Stimulated activated CD8-positive, alpha-beta memory T cell treated with anti-CD3 and anti-CD28 coated beads, Interleukin-12 subunit alpha, Interleukin-12 subunit beta, amount 100 ng/mL, for 4 hours (primary cell): ENCODE measurements at places on chromosomes 12 and 14.

DNA sequence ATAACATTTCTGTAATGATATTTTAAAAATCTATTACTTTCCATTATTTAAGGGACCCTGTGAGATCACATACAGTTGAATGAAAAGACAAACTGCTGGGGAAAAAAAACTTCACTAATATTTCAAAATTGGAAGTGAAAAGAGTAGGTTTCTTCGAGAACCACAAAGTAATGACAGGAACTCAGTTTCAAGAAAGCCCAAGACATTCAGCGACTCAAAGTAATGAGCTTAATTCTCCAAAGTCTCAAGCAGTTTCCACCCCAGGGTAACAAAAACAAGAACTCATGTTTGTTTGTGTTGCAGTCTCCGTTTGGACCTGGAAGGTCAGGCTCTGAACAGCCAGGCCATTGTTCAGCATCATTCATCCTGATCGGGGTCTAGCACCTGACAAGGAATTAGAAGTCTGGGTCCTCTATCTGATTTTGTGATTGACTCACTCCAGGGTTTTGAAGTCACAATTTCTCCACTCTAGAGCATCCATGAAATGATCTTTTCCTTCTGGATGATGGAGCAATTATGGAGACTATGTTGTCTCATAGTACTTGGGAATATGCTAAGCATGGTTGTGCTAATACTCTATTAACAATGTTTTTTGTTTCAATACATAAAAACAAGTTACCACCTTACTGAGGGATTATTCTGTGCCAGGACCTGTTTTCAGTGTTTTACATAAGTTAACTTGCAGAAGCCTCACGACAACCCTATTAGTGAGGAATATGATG is 126.9 kb downstream of the SLC25A21 start:
- no peak for DNase-seq

GRCh38 chr14:21039585-21040369 is 2.4 kb upstream of the RNASE7 start:
- no peak for DNase-seq

- no peak for DNase-seq
These were observed 32.2 kb upstream of the KTN1 start for GRCh38 chr14:55547650-55548315.

DNA sequence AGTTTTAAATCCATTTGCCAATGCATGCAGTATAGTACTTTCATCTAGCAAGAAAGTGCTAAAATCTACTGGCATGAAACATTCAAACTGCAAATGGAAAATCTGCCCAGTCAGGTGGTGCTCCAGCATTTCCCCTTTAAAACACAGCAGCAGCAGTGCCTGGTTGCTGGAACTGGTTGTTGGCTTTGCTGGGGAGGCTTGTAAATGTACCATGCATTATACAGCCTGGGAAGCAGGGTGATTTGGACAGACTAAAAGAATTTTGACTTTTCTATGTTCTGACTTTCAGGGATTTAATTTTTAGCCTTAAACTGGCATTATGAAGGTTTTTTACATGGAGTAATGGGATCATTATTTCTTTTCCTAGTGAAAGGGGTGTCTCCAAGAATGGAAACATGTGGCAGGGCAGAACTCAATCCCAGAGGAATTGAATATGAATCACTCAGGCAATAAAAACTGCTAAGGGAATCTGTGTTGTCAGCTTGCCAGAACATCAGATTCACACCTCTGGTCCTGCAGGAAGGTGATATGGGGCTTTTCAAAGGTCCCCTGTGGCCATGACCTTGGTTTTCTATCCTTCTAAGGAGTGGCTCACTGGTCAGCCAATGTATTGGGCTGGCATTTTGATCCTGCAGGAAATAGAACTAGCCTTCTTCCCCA is 9.0 kb upstream of the PAX9 start:
- DNase-seq = no peak

DNA sequence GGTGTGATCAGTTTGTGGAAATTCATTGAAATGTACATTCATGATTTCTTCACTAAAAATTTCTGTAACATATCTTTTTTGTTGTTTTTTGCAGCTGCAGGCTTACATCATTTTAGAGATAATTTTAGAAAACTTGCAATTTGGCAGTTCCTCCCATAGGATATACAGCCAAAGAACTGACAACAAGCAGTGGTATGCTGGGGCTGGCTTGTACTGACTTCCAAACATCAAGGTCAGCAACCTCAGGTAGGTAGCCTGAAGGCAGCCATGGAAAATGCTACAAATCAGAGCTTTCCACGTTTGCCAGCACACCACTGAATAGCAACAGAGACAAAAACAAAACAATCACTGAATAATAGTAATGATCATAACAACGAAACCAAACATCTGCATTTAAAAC is 21.2 kb downstream of the TRIM9 start:
- no peak for DNase-seq

DNA sequence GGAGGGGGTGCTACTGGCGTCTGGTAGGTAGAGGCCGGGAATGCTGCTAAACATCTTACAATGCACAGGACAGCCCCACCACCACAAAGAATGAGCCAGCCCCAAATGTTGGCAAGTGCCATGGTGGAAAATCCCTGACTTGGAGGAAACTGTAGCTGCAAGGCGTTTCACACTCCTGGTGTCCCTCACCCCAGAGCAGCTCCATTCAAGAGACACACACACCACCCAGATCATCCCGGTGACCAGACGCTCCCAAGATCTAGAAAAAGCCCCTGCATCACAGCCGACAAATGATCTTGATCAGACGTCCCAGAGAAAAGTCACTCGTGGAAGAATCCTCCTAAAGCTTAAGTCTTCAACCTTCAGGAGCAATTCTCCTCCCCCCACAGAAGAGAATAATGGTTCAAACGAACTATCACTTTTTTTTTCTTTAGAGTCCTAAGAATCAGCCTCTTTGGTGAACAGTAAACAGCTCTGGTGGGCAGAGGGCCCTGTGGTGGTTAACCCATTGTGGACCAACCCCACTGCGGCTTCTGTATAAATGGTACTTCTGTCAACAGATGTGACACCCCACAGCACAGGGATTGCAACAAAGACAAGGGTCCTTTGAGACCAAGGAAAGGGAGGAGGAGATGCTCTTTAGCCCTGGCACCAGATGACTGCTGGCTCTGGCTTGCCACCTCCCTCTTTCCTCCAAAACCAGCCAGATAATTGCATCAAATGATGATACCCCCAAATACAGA is 2.7 kb downstream of the GLTP start:
- no peak for DNase-seq

DNA sequence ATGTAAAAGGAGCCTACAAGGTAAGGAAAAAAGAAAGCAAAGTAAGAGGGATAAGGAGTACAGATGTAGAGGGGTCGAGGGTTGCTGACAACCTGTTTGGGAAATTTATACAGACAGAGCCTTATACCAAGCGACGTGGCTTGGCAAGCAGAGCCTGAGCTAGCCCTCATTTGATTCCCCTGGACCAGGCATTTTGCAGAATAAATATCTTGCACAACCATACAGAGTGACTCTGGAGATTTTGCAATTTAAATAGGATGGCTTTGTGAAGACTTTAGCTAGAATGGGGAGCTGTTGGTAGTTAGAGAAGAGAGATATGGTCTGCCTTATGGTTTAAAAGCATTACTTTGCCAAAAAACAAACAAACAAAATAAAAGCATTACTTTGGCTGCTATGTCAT is 11.1 kb upstream of the ANO6 start:
- no peak for DNase-seq

- DNase-seq = no peak
These were observed 2.9 kb upstream of the HOXC12 start for GRCh38 chr12:53951577-53952334.

GRCh38 chr14:104968153-104968527 is 10.0 kb downstream of the AHNAK2 start:
- no peak for DNase-seq

DNA sequence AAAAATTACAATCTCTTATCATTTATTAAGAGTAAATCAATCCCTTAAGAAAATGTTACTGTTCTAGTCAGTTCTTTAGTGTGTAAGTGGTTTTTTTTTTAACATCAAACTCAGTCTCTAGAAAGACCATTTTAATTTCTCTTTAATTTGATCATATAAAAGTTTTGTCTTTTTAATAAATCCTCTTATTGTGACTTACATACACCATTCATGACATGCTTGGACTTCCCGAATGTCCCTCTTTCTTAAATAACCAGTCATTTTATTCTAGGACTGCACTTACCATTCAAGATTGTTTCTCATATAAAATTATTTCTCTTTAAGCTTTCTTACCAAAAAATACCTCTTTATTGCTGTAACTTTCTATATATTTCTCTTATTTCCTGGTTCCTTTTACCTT is 60.8 kb upstream of the EVL start:
- no peak for DNase-seq

DNA sequence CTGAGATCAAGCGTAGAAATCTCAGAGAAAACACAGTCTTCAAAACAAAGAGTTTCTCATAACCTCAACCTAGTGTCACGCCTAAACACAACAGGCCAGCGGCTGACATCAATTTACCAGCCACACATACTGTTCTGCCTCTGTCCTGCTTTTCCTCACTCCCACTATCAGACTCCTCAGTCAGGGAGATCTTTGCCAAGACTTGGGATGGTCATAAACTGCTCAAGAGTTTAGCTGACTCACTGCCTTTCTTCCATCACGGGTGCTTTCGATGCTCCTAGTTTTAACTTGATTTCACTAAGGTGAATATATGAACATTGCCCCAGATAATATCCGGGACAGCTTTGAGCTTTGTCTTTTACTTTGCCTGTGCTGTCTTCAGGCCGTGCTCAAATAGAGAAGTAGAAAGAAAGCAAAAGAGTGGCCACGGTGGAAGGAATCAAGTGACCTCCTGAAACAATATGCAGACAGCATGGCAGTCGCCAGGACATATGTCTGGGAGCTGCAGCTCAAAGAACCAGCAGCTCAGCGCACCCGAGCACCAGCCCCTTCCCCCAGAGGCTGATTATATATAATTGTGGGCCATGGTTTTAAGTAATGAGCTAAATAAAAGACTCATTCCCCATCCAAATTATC is 12.1 kb downstream of the MDM1 start:
- DNase-seq = no peak

DNA sequence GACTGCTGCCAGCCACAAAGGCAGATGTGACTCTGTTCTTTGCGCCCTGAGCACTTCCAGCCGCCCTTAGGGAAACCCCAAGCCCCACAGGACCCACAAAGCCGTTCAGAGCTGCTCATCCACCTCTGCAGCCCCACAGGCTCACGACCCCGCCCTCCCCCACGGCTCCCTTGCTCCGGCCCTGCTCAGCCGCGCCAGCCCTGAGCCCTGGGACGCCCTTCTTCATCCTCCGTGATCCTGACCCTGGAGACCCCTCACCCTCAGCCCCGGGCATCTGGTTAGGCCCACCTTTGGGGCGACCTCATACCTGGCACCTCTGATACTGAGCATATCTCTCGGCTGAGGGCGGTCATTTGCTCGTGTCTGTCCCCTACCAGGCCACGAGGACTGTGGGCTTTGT is 125.8 kb upstream of the EVL start:
- no peak for DNase-seq

DNA sequence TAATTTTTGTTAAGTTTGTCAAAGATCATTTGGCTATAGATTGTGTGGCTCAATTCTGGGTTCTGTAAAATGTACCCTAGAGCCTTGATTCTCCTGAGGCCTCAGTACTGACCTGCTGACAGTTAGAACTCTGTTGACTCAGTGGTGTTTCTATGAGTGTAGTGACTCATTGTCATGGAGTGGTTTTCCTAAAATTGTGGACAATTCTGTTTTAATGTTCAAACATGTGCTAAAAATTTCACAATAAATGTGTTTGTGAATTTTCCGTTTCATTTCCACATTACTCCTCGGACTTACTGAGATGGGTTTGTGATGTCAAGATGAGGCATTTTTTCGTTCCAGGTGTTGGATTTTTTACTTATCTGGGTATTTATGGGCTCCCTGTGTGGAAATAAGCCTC is 695.9 kb downstream of the TMEM121 start:
- no peak for DNase-seq

- DNase-seq = no peak
These were observed 240.0 kb downstream of the BMP4 start for GRCh38 chr14:53716578-53716977.

DNA sequence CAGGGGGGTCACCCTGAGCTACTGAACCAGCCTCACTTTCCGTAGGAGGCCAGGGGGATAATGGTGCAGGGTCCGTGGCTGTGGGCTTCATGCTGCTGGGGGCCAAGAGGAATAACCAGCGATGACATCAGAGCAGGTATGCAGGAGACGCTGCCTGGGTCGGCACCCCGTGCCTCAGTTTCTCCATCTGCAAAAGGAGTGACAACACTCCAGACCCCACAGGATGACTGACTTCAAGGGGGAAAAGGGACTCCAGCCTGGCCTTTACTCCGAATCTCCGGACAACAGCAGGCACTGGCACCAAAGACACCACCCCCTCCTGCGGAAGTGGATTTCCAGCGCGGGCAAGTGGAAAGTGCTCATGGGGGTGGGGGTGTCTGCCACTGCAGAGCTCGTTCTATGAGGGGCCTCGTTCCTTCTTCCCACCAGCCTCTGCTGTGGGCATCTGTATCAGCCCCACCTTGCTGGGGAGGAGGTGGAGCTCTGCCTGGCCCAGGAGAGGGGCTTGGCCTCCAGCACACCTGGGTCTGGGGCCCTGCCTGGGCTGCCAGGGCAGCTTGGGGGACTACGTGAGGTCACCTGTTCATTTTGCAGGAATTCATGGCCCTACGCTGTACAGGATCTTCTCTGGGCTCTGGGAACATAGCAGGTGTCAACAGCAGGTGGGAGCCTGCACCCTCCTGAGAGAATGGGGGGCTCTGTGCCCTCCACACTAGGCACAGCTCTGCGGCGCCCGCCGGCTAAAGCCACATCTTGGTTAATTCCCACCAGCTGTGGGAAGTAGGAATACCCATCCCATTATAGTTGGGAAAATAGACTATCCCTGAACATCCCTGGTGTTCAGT is 216.6 kb upstream of the C14orf180 start:
- DNase-seq = no peak

- no peak for DNase-seq
These were observed 6.7 kb downstream of the NR4A1 start for GRCh38 chr12:52057638-52058576.

GRCh38 chr12:101490286-101490920 is 15.3 kb downstream of the SPIC start:
- no peak for DNase-seq

GRCh38 chr12:112179916-112180315 is 54.6 kb downstream of the TRAFD1 start:
- DNase-seq = no peak

- DNase-seq = no peak
These were observed 52.8 kb downstream of the SLC38A6 start for GRCh38 chr14:61033855-61034254.

GRCh38 chr14:79332504-79333197 is 878.7 kb downstream of the DIO2 start:
- DNase-seq = no peak

DNA sequence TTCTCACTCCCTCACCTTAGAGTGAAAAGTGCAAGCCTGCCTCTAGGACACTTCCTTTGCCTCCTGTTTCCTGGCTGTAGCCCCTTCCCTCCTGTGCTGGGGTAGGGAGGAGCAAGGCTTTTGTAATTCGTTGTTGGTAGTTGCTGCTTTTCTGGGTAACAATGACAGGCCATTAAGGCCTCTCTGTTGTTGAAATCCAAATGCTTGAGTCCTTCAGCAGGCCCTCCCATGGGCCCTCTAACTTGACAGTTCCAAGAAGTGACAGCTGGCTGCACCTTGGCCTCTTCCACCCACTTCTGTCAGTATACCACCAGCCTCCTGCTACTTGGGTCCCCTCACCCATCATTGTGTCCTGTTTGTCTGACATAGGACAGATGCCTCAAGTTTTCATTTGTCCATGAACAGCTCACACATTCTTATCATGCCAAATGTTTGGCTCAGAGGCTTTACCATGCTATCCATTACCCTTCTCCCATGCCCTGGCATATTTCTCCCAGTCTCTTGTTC is 103.7 kb upstream of the PDE3A start:
- DNase-seq = no peak

- peak; percentile 24 for DNase-seq
These were observed 13.0 kb upstream of the TPCN1 start for GRCh38 chr12:113208041-113208934.
